ENCODE measurements at places on chromosomes 2 and 18.
A peak's percentile ranks its signal among the peaks of the same experiment; 100 is the strongest.

- DNase-seq = no peak
- H3K27me3 ChIP-seq = no peaks in the 10 kb centered on the region
- no peak overlapping the region for H3K27ac ChIP-seq
- no peak overlapping the region for H3K4me3 ChIP-seq
Observed at GRCh38 chr2:111057045-111057444, 63.7 kb upstream of the BCL2L11 start.

GRCh38 chr2:178947006-178947405, 102.9 kb downstream of the CCDC141 start:
- no peaks in the 10 kb centered on the region for H3K27me3 ChIP-seq
- H3K4me3 ChIP-seq = no peak overlapping the region
- H3K4me1 ChIP-seq = no peaks in the 10 kb centered on the region
- no peak overlapping the region for H3K27ac ChIP-seq

GRCh38 chr2:76211991-76212985, 501.6 kb upstream of the GCFC2 start:
- no peak for DNase-seq
- H3K36me3 ChIP-seq = no peaks in the 10 kb centered on the region
- no peaks in the 10 kb centered on the region for H3K4me1 ChIP-seq
- no peaks in the 10 kb centered on the region for H3K27me3 ChIP-seq

GRCh38 chr2:144886862-144887261, 366.9 kb upstream of the ZEB2 start:
- H3K36me3 ChIP-seq = no peaks in the 10 kb centered on the region
- no peak overlapping the region for H3K27ac ChIP-seq
- H3K4me1 ChIP-seq = no peaks in the 10 kb centered on the region
- peak; percentile 47 for DNase-seq

GRCh38 chr2:36915627-36916026, 50.7 kb downstream of the STRN start:
- no peak overlapping the region for H3K4me3 ChIP-seq
- no peak overlapping the region for H3K27ac ChIP-seq
- peaks cover 25% of the 10 kb centered on the region for H3K4me1 ChIP-seq
- H3K36me3 ChIP-seq = no peaks in the 10 kb centered on the region

GRCh38 chr2:98180456-98180855, 93.5 kb downstream of the VWA3B start:
- no peak overlapping the region for H3K27ac ChIP-seq
- no peaks in the 10 kb centered on the region for H3K4me1 ChIP-seq
- no peaks in the 10 kb centered on the region for H3K36me3 ChIP-seq
- H3K27me3 ChIP-seq = no peaks in the 10 kb centered on the region

- H3K27ac ChIP-seq = peak overlapping the region; percentile 46
- no peaks in the 10 kb centered on the region for H3K27me3 ChIP-seq
- no peak overlapping the region for H3K4me3 ChIP-seq
- no peaks in the 10 kb centered on the region for H3K4me1 ChIP-seq
- peak; percentile 66 for DNase-seq
- H3K36me3 ChIP-seq = peaks cover 71% of the 10 kb centered on the region
Observed at GRCh38 chr2:197097578-197098366, 171.3 kb upstream of the PGAP1 start.

GRCh38 chr18:48926420-48926857, 24.3 kb downstream of the SMAD7 start:
- no peak overlapping the region for H3K27ac ChIP-seq
- H3K4me1 ChIP-seq = peaks cover 89% of the 10 kb centered on the region
- H3K4me3 ChIP-seq = no peak overlapping the region
- DNase-seq = no peak
- no peaks in the 10 kb centered on the region for H3K27me3 ChIP-seq
- H3K36me3 ChIP-seq = peaks cover 9% of the 10 kb centered on the region

DNA sequence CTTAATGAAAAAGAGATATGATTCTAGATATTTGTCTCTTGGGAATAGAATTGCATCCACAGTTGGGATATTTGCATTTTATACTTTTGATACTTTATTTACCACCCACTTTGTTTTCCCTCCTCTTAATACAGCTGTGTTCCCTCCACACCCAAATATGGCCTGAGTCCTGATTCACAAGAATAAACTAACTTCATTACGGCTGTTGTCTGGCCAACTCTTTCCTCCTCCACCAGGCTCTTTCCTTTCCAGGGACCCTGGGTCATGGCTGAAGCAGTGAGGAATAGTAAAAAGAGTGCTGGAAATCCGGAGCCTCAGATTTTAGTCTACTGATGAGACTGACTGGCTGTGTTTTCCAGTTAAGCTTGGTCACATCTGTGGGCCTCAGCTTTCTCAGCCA, 48.4 kb upstream of the STAM2 start:
- no peak overlapping the region for H3K27ac ChIP-seq
- H3K36me3 ChIP-seq = no peaks in the 10 kb centered on the region
- no peaks in the 10 kb centered on the region for H3K27me3 ChIP-seq
- no peak overlapping the region for H3K4me3 ChIP-seq
- no peak for DNase-seq

GRCh38 chr2:215571689-215572088, 135.8 kb upstream of the FN1 start:
- no peak overlapping the region for H3K27ac ChIP-seq

Measured in heart right ventricle (tissue), 16 donors.